ENCODE measurements at places on chromosomes 4 and X.

GRCh38 chrX:139304471-139304870 is 226.1 kb upstream of the F9 start:
- no peak for DNase-seq

DNA sequence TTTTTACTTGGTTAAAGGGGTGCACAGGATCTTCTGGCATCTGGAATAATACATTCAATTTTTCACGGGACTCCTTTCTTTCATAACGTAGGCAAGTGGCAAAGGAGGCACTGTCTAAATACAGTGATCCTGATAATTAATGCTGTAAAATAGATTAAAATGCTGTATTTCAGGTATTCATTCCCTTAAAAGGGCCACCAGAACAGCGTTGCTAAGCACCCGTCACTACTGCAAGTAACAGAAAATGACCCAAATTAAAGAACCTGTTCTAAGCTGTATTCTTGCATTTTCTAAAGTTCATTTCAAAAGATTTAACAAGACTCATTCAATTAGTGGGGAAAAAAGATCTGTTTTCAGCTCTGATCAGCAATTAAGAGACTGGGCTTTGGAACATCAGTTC is 208.2 kb downstream of the TENM3 start:
- no peak for DNase-seq

- no peak for DNase-seq
Observed at GRCh38 chr4:77652237-77652897, 46.7 kb downstream of the CXCL13 start.

- peak; percentile 5 for DNase-seq
Observed at GRCh38 chrX:150870487-150871340, 27.8 kb downstream of the CD99L2 start.

DNA sequence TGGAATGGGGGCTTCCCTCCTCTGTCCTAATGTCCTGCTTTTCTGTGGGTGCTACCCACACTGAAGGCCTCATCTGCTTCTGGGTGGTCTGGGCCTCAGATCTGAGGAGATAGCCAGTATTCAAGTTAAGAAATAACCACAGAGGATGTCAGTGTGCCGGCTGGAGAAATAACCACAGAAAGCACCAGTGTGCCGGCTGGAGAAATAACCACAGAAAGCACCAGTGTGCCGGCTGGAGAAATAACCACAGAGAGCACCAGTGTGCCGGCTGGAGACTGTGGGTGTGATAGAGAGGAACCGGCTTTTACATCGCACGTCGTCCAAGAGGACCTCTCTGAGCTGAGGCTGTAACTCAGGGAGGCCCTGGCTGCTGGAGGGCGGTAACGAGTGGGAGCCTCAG is 65.7 kb upstream of the PSAPL1 start:
- no peak for DNase-seq

DNA sequence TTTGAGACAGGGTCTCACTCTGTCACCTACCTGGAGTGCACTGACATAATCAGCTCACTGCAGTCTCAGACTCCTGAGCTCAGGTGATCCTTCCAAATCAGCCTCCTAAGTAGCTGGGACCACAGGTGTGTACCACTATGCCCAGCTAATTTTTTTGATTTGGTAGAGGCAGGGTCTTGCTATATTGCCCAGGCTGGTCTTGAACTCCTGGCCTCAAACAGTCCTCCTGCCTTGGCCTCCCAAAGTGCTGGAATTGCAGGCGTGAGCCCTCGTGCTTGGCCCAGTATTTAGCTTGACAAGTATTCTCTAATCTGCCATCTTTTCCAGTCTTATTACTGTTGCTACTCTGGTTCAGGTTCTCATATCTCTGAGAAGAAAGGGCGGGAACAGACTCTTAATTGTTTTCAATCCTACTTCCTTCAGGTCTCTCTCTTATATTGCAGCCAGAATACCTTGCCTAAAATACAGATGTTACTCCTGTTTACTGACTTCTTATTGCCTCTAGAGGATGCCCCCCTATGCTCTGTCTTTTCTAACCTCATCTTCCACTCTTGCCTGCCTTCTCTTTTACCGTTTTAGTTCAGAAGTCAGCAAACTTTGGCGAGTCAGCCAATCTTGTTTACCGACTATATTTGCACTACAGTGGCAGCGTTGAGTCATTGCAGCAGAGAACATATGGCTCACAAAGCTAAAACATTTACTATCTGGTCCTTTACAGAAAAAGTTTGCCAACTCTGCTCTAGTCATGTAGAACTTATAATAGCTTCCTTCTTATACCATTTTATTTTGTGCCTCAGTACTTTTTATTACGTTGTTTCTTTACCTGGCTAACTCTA is 19.0 kb downstream of the MRPL1 start:
- DNase-seq: no peak

All from nephron progenitor cell (in vitro differentiated cells).